K562 (cell line): ENCODE measurements at places on chromosomes 5 and 9. TPM values are rescaled to one million over a fixed set of nuclear protein-coding genes. Genes with fewer than 3 reads are reported as not detected.

The PMPCA gene
- total RNA-seq = 118 and 139 TPM in 2 replicates

GRCh38 chr5:169020102-169020501 lies 280.8 kb downstream of the SLIT3 start:
- DNase-seq = peak; percentile 23
- H3K4me1 ChIP-seq = no peaks in the 10 kb centered on the region
- no peak overlapping the region for H3K27ac ChIP-seq
- H3K27me3 ChIP-seq = no peaks in the 10 kb centered on the region
- no peaks in the 10 kb centered on the region for H3K36me3 ChIP-seq
- H3K4me3 ChIP-seq = no peak overlapping the region

DNA sequence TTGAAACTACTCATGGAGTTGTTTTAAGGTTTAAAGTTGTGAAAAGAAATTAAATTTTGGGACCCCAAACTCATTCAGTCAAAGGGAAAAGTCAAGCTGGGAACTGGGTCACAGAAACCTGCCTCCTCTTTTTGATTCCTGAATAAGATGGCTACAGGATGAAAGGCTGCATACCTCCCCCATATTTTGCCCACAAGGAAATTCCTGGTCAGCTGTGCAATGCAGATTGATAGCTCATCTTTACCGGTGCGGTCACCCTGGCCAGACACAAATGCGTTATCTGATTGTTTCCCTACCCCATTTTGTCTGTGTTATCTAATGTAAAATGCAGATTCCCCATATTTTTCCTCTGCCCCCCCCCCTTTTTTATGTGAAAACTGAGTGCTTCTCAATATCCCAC lies 1.3 kb downstream of the HAVCR2 start:
- peaks cover 11% of the 10 kb centered on the region for H3K27me3 ChIP-seq
- no peaks in the 10 kb centered on the region for H3K36me3 ChIP-seq
- no peak for DNase-seq
- no peaks in the 10 kb centered on the region for H3K4me1 ChIP-seq
- no peak overlapping the region for H3K4me3 ChIP-seq
- no peak overlapping the region for H3K27ac ChIP-seq

DNA sequence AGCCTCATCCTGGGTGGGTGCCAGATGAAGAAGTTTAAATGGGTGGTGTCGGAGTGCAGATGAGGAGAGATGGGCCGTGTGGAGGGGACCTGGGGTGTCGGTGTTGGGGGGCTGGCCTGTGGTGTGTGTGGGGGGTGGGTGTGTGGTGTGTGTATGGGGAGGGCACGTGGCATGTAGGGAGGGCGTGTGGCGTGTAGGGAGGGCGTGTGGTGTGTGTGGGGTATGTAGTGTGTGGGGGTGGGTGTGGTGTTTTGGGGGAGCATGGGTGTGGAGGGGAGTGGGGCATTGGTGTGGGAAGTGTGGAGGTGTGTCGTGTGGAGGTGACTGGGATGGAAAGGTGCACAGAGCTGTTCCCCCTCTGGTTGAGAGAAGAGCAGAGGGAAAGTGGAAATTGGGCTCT lies 34.5 kb downstream of the SLC46A2 start:
- H3K4me3 ChIP-seq = no peak overlapping the region
- DNase-seq = no peak
- H3K36me3 ChIP-seq = no peaks in the 10 kb centered on the region
- H3K27ac ChIP-seq = no peak overlapping the region
- H3K27me3 ChIP-seq = no peaks in the 10 kb centered on the region; the same call in 1 of the 2 replicates
- no peaks in the 10 kb centered on the region; the same call in 2 of the 3 replicates for H3K4me1 ChIP-seq

GRCh38 chr5:2371419-2371710 lies 380.1 kb downstream of the IRX2 start:
- H3K4me3 ChIP-seq = no peak overlapping the region
- DNase-seq = no peak
- no peaks in the 10 kb centered on the region for H3K36me3 ChIP-seq
- H3K4me1 ChIP-seq = no peaks in the 10 kb centered on the region

GRCh38 chr5:67575087-67575486 lies 378.5 kb upstream of the CD180 start:
- H3K27me3 ChIP-seq = no peaks in the 10 kb centered on the region
- no peak for DNase-seq
- H3K4me3 ChIP-seq = no peak overlapping the region
- no peaks in the 10 kb centered on the region for H3K4me1 ChIP-seq
- H3K27ac ChIP-seq = no peak overlapping the region

DNA sequence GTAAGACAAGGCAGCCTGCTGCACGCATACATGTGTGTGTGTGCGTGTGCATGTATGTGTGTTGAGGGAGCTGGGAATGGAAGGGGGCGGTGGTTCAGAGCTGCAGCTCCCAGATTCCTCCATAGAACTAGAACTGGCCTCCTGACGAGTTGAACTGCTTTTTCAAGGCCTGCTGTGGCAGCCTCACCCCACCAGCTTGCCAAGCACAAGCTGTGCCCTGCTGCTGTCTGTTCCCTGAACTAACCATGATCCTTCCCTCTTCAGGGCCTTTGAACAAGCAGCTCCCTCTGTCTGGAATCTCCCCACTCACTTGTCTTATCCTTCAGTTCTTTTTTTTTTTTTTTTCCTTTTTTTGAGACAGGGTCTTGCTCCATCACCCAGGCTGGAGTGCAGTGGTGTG lies 22.6 kb downstream of the LRSAM1 start:
- H3K4me3 ChIP-seq = no peak overlapping the region
- H3K36me3 ChIP-seq = peaks cover 18% of the 10 kb centered on the region; the same call in 1 of the 3 replicates
- no peak for DNase-seq
- H3K27ac ChIP-seq = no peak overlapping the region
- H3K4me1 ChIP-seq = no peaks in the 10 kb centered on the region

DNA sequence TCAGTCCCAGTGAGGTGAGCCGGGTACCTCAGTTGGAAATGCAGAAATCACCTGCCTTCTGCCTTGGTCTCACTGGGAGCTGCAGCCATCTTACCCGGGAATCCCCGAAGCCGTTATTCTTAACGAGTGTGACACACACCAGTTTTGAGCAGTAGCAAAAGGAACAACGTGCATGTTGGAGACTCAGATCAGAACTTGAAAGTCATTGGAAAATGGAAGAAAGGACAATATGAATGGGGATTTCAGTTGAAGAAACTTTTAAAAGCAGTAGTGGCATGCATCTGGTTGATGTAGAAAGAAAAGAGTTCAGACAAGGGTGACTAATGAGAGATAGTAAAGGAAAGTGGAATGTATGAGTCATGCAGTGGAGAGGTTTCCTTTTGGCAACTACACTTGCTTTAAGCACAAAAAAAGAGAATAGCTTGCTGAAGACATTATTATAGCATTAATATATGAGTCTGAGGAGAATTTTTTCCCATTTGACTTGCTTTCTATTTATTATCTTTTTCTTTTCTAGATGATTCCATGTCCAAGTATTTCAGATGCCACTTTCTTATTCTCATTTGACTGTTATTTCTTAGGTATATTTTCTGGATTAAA lies 44.4 kb upstream of the ANKDD1B start:
- H3K27ac ChIP-seq = peak overlapping the region; percentile 79
- peak; percentile 78 for DNase-seq
- peaks cover 12% of the 10 kb centered on the region; the same call in 2 of the 3 replicates for H3K36me3 ChIP-seq
- no peaks in the 10 kb centered on the region for H3K27me3 ChIP-seq
- peak overlapping the region; percentile 5; the same call in 1 of the 2 replicates for H3K4me3 ChIP-seq
- peaks cover 30% of the 10 kb centered on the region for H3K4me1 ChIP-seq

GRCh38 chr5:27241564-27242257 lies 203.3 kb upstream of the CDH9 start:
- H3K27me3 ChIP-seq = no peaks in the 10 kb centered on the region
- H3K36me3 ChIP-seq = no peaks in the 10 kb centered on the region
- no peak for DNase-seq

- no peaks in the 10 kb centered on the region for H3K4me1 ChIP-seq
- peaks cover 64% of the 10 kb centered on the region for H3K27me3 ChIP-seq
- no peak overlapping the region for H3K4me3 ChIP-seq
- DNase-seq = no peak
These were observed 24.6 kb downstream of the MED10 start for GRCh38 chr5:6353602-6354302.

DNA sequence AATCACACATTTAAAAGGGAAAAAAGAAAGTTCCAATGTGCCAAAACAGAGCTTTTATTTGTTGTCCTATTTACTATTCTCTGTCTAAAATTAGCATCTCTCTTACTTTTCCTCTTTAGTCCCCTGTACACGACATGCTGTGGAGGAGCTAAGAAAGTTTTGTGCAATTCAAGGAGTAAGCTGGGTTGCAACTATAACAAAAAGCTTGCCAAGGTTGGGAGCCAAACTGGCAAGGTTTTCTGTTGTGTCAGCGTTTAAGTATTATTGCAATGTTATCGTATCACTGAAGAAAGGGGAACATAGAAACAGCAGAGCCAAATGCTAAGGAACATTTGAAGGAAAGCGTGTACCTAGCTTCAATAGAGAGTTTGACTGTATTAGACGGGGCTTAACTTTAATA lies 680.8 kb downstream of the CETN3 start:
- H3K27me3 ChIP-seq = no peaks in the 10 kb centered on the region

DNA sequence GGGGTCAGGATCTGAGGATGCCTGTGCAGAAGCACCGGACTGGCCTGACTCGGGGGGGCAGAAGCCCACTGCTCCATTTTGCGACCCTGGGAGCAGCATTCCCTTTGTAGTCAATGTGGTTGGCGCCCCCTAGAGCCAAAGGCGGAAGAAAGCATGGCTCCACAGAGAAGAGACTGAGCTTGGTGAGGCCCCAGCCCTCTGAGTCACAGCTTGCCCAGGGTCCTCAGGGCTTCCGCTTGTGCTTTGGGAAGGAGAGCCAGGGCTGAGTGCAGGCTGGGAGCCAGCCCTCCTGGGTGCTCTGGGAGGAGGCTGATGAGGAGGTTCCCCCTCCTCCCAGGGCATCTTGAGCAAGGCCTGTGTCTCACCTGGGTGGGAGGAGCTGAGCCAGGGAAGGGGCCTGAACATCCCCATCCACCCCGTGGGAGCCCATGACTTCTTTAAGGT lies 5.5 kb upstream of the AQP3 start:
- no peak overlapping the region for H3K4me3 ChIP-seq
- peak overlapping the region; percentile 48; the same call in 2 of the 3 replicates for H3K27ac ChIP-seq
- H3K27me3 ChIP-seq = no peaks in the 10 kb centered on the region
- peak; percentile 54 for DNase-seq
- H3K36me3 ChIP-seq = no peaks in the 10 kb centered on the region

- H3K36me3 ChIP-seq = no peaks in the 10 kb centered on the region
- no peak for DNase-seq
- no peaks in the 10 kb centered on the region for H3K27me3 ChIP-seq
- H3K27ac ChIP-seq = no peak overlapping the region
- H3K4me3 ChIP-seq = no peak overlapping the region
These were observed 23.7 kb upstream of the UBAP2 start for GRCh38 chr9:34072410-34072809.

The TAS2R1 gene
- total RNA-seq = not detected in 2 replicates

DNA sequence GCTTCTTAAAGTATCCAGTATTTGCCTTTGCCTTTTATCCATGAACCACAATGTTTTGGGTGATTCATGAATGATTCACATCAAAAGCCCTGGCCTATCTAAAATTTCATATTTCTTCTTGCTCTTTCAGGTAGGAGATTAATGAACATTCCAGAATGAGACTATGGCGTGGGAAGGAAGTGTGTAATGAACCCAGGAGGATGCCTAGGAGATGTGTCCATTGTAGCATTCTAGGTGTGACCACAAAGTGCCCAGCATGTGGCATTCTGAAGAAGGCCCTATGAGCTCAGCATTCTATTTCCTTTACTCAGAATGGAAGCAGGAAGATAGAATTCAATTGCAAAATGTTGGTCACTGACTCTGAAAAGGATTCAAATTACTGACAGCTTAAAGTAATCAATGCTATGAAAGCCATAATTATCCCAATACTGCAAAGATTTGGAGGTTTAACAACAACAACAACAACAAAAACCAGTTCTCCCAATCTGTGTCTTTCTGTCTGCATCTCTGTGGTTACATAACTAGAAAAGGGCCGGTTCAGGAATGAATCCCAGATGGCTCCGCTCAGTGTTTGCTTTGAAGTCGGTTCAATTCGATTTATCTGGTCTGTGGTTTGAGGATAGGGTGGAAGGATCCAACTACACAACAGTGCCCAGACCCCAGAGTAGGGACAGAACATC lies 126.7 kb downstream of the FOXD1 start:
- no peaks in the 10 kb centered on the region for H3K4me1 ChIP-seq
- peaks cover 23% of the 10 kb centered on the region; the same call in 1 of the 2 replicates for H3K27me3 ChIP-seq
- H3K4me3 ChIP-seq = no peak overlapping the region
- no peak overlapping the region for H3K27ac ChIP-seq
- DNase-seq = no peak

The SLCO6A1 gene
- total RNA-seq = 0.11 TPM in 1 of 2 replicates, not detected in the other

DNA sequence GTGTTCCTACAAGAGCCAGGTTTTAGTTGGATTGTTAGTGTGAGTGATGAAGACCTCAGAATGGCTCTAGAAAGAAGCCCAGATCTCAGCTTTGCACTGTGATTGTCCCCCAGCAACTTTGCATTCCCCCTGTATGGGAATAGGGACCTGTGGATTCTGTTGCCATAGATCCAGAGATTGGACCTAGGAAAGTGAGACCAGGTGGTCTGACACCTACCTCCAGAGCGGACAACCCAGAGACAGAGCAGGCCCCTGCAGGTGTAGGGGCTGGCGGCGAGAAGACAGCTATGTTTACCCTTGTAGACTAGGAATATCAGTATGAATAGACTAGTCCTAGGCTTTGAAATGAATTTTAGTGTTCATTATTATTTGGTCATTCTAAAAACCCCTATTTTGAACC lies 53.6 kb downstream of the IRF1 start:
- no peak overlapping the region for H3K27ac ChIP-seq
- no peaks in the 10 kb centered on the region for H3K27me3 ChIP-seq
- no peaks in the 10 kb centered on the region for H3K36me3 ChIP-seq
- H3K4me3 ChIP-seq = no peak overlapping the region
- no peak for DNase-seq

The GFI1B gene
- total RNA-seq = 73.4 and 75.7 TPM in 2 replicates

DNA sequence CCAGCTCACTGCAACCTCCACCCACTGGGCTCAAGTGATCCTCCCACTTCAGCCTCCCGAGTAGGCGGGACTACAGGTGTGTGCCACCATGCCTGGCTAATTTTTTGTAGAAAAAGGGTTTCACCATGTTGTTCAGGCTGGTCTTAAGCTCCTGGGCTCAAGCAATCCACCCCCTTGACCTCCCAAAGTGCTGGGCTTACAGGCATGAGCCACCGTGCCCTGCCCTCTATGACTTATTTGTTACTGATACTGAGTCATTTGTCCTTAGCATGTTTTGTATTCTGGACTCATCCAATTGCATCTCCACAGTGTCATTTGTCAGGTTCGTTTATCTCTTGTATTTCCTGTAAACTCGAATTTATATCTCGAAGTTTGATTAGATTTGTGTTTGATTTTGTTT lies 2.7 kb upstream of the ITK start:
- no peak for DNase-seq
- H3K27ac ChIP-seq = no peak overlapping the region
- H3K36me3 ChIP-seq = no peaks in the 10 kb centered on the region
- H3K27me3 ChIP-seq = no peaks in the 10 kb centered on the region
- no peaks in the 10 kb centered on the region for H3K4me1 ChIP-seq

- peaks cover 21% of the 10 kb centered on the region for H3K4me1 ChIP-seq
- H3K27ac ChIP-seq = no peak overlapping the region
These were observed 33.3 kb downstream of the PIP5K1B start for GRCh38 chr9:68738358-68738757.
